ENCODE measurements at places on chromosomes 6 and 20.

GRCh38 chr20:20440481-20440880 is 72.6 kb downstream of the INSM1 start:
- DNase-seq: no peak

DNA sequence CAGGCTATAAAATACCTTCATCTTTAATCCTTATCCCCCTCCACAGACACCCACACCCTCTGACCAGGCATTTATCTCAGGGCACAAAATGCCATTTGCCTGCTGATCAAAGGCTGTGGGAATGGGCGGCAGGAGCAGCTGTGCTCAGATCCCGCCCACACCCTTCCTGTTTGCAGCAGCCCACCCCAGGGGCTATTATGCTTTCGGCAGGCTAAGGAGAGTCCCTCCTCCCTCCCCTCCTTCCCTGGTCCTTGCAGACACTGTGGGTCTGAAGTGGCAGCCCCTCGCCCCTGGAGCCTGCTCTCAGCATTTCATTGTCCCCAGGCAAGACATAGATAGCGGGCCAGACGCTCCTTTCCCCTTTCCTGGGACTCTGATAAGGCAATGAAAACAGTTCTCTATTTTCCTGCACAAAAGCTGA is 220.8 kb upstream of the HEY2 start:
- DNase-seq: no peak

GRCh38 chr6:74892091-74892490 is 313.8 kb downstream of the COL12A1 start:
- DNase-seq: no peak

- no peak for DNase-seq
Observed at GRCh38 chr6:149855040-149855654, 9.0 kb downstream of the LRP11 start.

GRCh38 chr6:45222380-45222779 is 105.8 kb upstream of the RUNX2 start:
- DNase-seq: no peak

DNA sequence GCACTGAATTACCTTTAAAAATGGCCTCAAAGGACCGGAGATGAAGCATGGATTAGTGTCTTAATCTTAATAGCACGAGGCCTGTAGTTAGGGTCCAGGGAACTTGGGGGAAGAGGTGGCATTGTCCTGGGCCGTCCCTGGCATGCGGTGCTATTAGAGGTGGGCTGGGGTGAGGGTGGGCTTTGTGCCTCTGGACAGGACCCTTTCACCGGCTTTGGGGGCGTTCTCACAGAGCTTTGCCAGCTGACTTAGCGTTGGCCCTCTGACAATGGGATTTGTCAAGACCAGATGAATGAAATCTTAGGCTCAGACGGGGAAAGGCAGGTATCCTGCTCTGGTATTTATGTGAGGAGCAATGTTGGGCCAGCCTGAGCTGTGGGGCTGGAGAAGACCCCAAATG is 59.6 kb downstream of the ERMARD start:
- no peak for DNase-seq

- no peak for DNase-seq
Observed at GRCh38 chr6:134035823-134036296, 16.6 kb downstream of the SLC2A12 start.

DNA sequence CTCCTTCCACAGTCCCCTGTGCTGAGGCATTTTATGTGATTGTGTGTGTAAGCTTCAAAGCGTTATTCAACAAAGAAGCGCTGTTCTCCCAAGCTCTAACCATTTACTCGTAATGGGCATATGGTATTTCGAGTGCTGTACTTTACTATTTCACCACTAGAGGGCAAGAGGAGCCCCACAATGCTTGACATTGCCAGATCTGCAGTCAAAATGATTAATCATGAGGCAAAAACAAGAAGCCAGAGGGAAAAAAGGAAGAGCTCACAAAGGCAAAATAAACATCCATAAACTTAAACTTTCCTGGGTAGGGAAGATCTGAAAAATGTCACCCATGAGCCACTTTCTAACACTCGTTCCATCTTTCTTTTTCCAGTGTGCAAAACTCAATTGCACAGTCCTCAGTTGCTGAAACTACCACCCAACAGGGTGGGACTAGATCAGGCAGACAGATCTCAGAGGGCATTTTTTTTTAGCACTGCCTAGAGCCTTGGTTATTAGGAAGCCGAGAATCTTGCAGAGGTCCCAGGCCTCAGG is 215.0 kb upstream of the PLCB4 start:
- peak; percentile 36 for DNase-seq

- DNase-seq: no peak
Observed at GRCh38 chr6:143405373-143406154, 44.9 kb downstream of the ADAT2 start.

GRCh38 chr20:41249411-41250281 is 67.9 kb downstream of the ZHX3 start:
- DNase-seq: no peak

GRCh38 chr6:117272032-117272866 is 6.9 kb downstream of the VGLL2 start:
- no peak for DNase-seq

GRCh38 chr6:89599727-89600126 is 38.8 kb downstream of the LYRM2 start:
- DNase-seq: no peak

- no peak for DNase-seq
Observed at GRCh38 chr6:71489736-71490135, 201.1 kb downstream of the OGFRL1 start.

DNA sequence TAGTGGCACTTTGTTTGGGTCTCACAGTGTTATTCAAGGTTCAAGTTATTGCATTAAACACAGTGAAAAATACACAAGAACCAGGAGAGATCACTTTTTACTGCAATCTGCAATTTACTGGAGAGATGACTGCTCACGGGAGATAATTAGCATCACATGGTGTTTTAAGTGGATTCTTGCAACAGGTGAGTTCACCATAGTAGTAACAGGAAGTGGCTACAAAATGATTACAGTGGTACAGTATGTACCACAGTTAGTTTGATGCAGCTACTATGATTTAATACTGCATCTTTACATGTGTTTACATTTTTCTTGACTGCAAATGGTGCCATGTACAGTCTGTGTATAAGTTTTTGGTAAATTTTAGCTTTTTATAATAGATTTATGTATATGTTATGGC is 96.5 kb upstream of the SCP2D1 start:
- no peak for DNase-seq

- no peak for DNase-seq
Observed at GRCh38 chr20:4833074-4833728, 111.5 kb downstream of the PRND start.

- no peak for DNase-seq
Observed at GRCh38 chr6:145360865-145361264, 374.5 kb downstream of the EPM2A start.

GRCh38 chr6:136249336-136249735 is 775 bp downstream of the MTFR2 start:
- no peak for DNase-seq

DNA sequence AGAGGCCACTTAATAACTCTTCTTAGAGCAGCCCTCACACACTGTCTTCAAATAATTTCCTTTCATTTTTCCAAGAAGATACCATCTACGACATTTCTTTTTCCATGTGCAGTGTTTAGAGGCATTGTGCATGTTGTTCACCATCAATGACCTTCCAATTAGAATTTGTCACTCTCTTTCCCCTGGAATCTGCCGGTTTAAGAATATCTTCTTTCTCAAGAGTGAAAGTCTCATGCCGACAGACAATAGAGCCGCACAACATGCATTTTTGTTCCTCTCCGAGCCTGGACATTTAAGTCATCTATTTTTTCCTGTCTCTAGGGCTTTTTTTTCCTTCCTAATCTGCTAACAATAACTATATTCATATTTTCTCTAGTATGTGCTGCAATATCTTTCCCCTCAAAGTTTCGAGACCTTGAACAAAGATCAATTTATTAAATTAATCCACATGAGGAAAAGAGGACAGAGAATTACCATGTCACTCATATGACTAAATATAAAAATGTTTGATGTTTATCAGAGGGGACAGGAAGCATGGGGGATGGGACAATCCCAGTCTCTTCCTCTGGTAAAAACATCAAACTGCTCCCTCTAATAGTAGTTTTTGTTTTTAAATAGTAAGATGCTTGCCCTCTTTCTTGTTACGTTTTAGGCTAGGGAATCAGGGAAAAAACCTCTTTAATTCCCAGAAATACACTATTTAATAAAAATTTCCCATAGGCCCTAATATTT is 893.4 kb downstream of the C6orf118 start:
- DNase-seq: no peak

DNA sequence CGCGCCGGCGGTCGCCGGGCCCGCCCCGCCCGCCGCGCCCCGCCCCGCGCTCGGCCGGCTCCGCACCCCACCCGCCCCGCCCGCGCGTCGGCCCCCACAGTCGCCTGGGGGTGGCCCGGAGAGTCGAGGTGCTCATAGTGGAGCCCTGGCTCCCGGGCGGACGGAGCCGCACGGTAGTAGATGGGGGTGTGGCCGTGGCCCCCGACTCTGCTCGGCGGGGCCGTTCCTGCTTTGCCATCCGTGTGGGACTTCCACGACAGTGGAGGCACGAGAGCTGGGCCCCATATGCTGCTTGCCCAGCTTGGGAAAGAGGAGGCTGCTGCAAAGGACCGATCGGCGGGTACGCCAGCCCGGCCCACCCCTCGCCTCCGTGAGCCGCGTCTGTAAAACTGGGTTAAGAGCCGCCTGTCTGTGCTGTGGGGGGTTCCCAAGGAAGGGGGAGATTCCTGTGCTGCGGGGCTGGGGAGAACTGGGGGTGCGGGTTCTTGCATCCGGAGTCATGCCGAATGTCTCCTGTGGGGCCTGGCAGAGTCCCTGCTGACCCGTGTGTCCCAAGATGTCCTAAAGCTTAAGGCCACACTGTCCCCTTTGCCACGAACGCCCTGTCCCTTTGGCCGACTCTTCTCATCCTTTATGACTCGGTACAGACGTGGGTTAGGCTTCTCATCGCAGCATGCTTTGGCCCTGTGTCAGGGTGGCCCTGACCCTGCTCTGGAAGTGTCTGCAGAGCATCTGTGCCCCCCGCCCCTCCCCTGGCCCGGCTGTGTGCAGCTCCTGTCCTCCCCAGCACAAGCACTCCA is at the start of gene OPRL1:
Gene OPRL1, plus strand, starts transcription at position 70 of the 800 bp plus-strand sequence. CDS start 12,639 bp downstream, outside the sequence.
- no peak for DNase-seq

DNA sequence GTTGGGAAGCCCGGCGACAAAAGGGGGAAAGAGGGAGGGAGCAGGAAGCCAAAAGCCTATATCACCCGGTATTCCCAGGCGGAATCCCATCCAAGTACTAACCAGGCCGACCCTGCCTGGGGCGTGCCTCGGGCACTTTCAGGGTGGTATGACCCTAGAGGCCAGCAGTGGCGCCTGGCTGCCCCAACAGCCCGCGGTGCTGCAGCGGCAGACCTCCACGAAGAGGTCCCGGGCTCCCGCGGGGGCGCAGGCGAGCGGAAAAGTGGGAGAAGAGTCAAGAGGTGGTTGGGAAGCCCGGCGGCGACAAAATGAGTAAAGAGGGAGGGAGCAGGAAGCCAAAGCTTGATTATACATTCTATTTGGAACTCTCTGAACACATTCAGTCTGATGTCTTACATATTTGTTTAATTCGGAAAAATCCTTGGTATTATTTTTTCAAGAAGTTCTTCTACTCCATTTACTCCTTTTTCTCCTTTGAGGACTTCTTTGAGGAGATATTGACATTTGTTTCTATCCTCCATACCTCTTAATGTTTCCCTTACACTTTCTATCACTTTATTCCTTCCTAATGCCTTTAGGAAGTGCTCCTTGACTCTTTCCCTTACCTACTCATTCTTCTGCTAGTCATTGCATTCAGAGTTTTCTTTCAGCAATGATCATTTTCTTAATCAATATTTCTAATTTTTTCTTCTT is 11.5 kb downstream of the TREML4 start:
- no peak for DNase-seq
